Activated CD4-positive, alpha-beta T cell treated with anti-CD3 and anti-CD28 coated beads, Interleukin-2, amount 50 U/mL, for 4 hours (primary cell): ENCODE measurements at places on chromosomes 4 and X.

DNA sequence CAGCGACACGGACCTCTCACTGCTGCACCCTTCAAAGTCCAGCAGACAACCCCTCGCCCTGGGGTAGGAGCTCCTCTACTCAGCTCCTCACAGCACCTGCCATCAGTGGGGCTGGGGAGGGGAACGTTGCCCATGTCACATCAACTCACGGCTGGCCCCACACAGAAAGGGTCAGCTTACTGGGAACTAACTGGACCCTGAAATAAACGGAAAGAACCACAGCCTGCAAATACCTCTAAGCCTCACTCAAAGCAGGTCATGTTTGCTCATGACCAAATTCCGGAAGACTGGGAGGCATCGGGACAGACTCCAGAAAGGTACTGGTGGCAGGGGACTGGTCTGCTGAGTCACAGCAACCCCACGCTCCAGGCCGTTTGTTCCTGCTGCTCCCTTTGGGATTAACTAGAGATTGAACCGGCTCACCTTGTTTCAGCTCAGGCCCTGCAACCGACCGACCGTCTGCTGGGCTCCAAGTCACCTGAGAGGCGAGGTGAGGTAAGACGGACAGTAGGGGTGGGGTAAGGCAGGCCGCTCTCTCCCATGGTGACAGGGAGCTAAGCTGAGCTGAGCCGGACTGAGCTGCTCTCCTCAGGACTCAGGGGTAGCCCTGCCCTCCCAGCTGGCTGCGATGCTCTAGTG is 5.6 kb downstream of the G6PD start:
- DNase-seq, result no peak

DNA sequence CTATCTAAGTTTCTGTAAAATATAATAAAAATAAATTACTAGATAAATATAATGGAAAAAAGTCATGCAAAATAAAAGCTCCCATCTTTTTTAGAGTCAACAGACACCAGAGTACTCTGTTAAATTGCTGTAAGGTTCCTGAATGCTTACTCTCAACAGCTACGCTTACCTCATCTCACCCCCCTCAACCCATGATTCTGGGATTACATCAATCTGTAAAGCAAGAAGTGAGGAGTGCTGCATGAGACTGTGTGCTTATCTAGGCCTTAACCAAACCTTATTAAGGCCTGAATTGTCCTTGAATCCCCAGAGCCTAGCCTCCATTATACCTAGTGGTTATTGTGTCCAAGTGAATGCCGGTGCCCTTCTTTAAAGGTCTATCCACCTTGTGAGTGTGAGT is 735.8 kb downstream of the RPA4 start:
- DNase-seq, result no peak

DNA sequence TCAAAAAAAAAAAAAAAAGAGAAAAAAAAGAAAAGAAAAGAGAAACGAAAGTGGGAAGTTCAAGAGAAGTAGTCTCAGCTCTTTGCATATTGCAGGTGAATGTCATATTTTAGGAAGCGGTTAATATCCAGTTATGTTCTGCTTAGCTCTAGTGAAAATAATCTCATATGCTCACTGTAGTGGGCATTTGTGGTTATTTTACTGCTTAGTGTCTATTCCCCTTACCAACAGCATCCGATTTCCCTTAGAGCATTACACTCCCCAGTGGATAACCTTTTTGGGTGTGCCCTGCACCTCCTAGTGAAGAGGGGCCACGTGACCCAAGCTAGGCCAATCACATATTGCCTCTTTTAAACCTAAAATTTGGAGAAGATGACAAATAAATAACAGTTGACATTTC is 111.2 kb upstream of the ZNF827 start:
- no peak for DNase-seq

GRCh38 chrX:28549838-28550237 is 37.4 kb upstream of the IL1RAPL1 start:
- DNase-seq, result no peak

DNA sequence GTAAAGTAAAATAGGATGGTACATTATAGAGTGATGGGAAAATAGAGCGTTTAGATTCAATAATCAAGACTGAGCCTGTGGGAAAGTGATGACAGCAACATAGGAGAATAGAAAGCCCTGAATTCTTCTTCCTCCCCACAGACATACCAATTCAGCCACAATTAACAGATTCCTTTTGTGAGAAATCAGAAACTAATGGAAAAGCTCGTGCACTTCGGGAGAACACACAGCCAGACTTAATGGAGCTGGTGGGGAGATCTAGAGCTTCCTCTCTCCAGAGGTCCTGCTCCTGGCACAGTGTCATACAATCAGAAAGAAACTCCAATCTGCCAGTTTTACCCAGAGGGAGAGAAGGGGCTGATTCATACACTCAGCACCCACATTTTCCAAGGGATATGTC is 676.3 kb upstream of the BOD1L1 start:
- no peak for DNase-seq

DNA sequence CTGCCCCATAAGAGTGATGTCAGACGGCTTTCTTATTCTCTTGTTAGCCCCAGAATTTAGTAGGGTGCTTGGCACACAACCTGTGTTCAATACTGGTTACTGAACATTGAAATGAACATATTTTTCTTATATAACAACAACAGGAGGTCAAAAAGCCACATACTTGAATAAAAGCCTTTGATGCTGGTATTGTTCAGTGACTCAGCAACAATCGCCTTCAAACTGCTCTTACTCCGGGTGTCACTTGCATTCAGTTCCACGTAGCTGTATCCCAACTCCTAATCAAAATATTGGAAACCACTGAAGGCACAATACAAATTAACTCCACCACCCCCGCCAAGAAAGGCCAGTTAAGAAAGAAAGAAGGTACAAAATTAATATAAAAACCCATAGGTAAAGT is 61.5 kb downstream of the RFC1 start:
- no peak for DNase-seq

DNA sequence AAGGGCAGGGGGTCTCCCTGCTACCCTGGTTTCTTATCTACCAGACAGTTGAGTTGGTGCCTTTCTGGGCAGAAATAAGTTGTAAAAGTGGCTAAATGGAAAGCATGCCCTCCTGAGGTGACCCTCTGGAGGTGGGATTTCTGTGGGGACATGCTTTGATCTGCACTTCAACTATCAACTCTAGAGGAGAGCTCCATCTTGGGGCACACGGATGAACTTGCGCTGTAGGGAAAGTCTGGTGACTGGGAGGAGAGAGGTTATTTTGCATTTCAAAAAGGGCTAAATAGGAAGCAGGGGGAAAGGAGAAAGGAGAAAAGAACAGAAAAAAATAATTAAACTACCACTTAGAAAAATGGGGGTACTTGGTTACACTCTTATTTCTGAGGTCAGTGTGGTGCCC is 12.7 kb upstream of the RHOXF2B start:
- DNase-seq, result no peak

DNA sequence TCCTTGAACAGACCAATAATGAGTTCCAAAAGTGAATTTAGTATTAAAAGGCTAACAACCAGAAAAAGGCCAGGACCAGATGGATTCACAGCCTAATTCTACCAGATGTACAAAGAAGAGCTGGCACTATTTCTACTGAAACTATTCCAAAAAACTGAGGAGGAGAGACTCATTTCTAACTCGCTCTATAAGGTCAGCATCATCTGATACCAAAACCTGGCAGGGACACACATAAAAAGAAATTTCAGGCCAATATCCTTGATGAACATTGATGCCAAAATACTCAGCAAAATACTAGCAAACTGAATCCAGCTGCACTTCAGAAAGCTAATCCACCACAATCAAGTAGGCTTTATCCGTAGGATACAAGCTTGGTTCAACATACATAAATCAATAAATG is 35.8 kb upstream of the USP46 start:
- no peak for DNase-seq

DNA sequence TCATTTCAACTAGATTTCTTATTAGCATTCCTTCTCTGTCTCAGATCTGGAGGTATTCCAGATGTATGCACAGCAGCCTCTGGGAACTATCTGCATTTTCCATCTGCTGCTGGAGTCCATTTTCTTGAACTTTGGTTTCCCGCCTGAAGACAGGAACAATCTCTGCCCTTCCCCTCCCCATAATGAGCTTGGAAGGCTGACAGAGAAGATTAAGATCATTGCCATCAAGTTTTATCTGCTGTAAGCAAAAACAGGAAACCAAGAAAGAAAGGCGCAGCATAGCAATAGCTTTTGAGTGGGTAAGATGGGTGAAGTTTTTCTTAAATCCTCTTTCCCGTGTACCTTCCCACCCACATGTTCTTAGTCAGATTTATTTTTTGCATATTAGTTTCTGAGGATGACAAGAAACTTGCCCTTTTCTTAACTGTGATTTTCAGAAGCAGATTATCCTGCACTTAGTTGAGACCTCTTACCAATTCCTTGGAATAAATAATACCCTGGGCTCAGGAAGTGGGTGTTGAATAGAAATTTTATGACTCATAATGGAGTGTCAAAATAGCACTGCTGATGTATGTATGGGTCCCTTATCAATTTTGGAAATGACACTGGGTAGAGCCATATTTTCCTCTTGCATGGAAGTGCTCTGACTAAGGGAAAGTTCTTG is 78.3 kb downstream of the CT47B1 start:
- no peak for DNase-seq

- DNase-seq, result no peak
Observed at GRCh38 chrX:65607070-65607742, 60.2 kb upstream of the MSN start.

- DNase-seq, result no peak
Observed at GRCh38 chrX:1167918-1168481, 44.4 kb downstream of the CRLF2 start.

GRCh38 chr4:8601556-8601955 is 9.0 kb downstream of the CPZ start:
- DNase-seq, result no peak

DNA sequence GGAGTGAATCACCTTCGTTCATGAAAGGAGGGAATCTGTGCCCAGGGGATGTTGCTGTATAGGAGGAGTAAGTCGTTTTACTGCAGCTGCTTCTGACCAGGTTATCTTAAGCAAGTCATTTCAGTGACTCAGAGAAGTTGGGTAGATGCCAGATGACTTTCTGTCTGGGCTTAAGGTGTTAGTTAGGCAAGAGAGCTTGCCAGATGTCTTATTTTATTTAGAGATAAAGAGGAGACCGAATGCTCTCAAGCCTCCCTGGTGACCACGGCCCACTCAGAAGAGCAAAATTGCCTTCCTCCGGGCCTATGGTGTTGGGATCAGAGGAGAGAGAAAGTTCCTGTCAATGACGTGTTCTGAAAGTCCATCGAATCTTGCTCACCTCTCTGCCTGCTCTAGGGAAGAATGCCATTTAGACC is 16.3 kb upstream of the ZNF827 start:
- no peak for DNase-seq

DNA sequence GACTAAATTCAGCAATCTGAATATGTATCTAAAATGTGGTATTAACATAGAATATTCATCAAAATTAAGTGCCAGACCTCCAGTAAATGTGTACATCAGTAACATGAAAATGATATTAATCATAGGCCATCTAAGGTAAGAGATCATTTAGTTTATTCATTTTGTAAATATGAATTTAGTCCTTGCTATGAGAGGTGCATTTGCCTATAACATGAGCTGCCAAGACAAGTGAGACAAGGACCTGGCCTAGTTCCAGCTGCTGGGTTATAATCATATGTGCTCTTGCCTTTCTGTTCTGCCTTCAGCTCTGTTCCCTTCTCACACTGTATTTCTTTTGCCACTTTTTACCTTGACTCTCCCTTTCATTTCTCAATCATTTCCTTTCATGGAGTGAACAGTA is 160.0 kb downstream of the STIM2 start:
- DNase-seq, result no peak

- DNase-seq, result no peak
Observed at GRCh38 chr4:109662771-109663170, 40.5 kb downstream of the CASP6 start.

- DNase-seq, result no peak
Observed at GRCh38 chrX:84634201-84634782, 132.0 kb upstream of the HDX start.

GRCh38 chr4:26204249-26204825 is 116.5 kb upstream of the RBPJ start:
- DNase-seq, result no peak
